ENCODE measurements at places on chromosomes 7 and 10.

DNA sequence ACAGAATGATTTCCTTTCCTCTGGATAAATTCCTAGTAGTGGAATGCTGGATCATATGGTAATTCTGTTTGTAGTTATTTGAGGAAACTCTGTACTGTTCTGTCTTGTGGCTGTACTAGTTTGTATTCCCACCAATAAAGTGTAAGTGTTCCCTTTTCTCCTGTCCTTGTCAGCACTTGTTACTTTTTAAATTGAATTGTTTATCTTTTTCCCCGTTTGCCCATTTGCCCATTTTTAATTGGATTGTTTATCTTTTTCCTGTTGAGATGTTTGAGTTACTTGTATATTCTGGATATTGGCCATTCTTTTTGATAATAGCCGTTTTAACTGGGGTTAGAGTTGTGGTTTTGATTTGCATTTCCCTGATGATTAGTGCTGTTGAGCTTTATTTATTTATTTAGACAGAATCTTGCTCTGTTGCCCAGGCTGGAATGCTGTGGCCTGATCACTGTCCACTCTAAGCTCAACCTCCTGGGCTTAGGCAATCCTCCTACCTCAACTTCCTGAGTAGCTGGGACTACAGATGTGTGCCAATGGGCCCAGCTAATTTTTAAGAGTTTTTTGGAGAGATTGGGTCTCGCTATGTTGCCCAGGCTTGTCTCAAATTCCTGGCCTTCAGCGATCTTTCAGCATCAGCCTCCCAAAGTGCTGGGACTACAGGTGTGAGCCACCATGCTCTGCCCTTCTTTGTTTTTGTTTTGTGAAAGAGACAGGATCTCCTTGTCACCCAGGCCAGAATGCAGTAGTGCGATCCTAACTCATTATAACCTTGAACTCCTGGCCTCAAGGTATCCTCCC is 23.0 kb downstream of the BMPR1A start:
- DNase-seq = no peak

GRCh38 chr10:99370993-99371392 is 41.8 kb downstream of the CNNM1 start:
- DNase-seq = no peak

- no peak for DNase-seq
Observed at GRCh38 chr10:96417441-96417840, 58.6 kb upstream of the OPALIN start.

- no peak for DNase-seq
Observed at GRCh38 chr7:125599387-125599786, 669.8 kb upstream of the POT1 start.

- no peak for DNase-seq
Observed at GRCh38 chr7:26897928-26898327, 33.5 kb upstream of the SKAP2 start.

GRCh38 chr10:5040781-5041470 is 37.3 kb upstream of the AKR1C2 start:
- no peak for DNase-seq

GRCh38 chr7:14381936-14382335 is 392.5 kb upstream of the ETV1 start:
- DNase-seq = no peak

GRCh38 chr7:41847151-41847550 is 144.3 kb upstream of the INHBA start:
- no peak for DNase-seq

- DNase-seq = no peak
Observed at GRCh38 chr7:285731-286130, 4.2 kb upstream of the FOXL3 start.

DNA sequence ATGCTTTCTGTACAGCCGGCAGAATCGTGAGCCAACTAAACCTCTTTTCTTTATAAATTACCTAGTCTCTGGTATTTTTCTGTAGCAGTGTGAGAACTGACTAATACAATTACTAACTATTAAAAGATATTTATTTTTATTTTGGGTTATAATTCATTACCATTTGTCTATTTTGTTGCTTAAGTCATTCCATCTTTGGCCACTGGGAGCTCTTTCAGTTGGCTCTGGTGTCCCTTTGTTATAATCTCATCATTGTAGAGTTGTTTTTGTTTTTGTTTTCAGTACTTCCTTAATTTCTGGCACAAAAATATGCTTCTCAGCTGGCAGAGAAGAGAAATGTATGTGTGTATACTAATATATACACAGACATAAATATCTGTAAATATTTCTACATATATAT is 807.9 kb upstream of the MBL2 start:
- no peak for DNase-seq

GRCh38 chr10:1166101-1166827 is 110.1 kb downstream of the WDR37 start:
- DNase-seq = no peak

DNA sequence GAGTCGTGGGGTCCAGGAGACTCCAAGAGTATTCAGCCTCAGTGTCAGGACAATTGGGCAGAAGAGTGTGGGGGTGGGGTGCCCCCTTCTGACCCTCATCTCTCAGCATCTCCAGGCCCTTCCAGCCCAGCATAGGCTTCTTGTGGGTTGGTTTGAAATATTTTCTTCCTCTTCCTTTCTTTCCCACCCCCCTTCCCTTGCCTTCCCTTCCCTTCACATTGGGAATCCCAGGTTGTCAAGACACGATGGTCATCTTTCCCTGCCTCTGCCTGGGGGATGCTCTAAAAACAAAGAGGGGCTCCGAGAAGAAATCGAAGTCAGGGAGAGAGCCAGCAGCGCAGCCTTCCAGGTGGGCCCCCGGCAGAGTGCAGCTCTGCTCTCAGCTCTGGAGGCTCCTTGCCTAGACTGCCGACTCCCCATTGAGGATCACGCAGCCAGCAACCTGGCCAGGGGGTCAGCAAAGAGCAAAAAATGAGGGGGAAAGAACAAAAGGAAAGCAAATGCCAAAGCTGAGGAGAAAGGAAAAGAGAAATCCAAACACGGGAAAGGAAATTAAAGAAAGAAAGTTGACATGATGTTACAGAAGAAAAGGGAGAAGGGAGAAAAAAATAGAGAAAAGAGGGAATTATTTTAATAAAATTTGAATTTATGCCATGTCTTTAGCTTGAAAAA is 1.5 kb downstream of the PAX2 start:
- DNase-seq = no peak

DNA sequence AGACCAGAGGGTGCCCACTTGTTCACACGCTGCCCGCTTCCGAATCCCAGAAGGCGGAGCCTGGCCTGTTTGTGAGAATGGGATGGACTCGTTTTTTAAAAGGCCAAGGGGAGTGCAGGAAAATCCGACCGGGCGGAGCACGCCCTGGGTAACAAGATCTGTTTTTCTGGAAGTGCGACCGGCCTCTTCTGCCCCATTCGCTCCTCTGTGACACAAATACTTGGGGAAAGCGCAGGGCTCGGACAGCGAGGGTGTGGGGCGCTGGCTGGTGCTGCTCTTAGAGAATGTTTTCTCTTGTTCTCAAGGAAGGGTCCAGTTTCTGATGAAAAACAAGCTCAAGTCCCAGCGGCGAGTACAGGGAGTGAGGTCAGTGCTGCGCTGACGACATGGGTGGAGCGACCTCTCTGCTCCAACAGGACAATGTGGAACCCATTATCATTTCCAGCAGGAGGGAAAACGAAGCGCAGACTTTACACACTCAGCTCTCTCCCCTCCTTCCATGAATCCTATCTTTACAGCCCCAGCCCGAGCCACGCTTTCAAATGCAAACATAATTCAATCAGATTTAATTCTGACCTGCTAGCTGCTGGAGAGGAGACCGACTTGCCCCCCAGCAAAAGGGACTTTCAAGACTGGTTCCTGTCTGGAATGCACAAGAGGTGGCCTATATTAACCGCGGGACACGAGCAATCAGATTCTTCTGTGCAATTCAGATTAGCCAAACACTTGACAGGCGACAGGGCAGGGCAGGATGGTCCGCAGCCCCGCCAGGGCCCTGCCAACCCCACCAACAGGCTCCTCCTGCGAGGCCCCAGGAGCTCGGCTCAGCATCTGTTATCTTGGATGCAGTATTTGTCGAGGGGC is 1.1 kb downstream of the RADIL start:
- peak; percentile 43 for DNase-seq

DNA sequence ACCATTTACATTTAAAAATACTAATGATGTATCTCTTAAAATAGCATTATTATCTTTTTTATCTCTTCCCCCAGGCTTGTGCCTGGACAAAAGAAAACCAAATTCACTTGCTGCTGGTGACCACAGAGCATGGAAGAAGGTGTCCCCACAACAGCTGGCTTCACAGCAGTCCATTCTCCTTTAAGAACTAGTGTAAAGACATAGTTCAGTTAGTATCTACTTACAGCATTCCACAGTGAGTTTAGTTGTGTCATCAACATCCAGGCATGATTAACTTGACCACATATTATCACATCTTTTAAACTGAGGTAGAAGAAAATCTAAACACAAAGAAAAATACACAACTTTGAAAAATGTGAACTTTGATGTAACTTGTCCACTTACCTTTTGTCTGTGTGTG is 55.0 kb downstream of the LRRC17 start:
- no peak for DNase-seq

DNA sequence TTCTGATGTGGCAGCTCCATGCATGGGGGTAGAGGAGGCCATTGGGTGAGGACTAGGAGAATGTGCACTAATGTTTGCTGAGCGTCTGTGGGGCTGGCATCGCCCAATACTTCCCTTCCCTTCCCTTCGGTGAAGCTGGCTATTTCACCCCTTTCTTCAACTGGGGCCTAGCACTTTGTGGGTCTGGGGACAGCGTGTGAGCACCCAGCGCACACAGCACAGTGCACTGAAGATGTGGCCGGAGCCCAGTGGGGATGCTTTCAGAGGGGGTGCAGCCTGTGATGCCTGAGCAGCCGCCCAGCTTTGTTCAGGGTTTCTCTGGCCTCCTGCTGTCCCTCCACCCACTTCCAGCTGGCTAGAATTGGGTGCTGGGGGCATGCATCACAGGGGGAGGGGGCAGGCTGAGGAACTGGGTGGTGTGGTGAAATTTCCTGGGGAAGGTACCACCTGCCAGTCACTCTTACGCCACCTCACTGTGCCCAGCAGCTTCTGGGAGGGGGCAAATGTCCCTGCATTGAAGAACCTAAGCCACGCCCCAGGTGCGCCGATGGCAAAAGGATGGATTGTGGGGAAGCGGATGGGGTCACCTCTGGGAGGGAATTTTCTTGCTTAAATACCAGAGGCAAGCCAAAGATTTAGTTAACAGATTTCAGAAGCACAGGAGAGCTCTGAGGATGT is 45.5 kb downstream of the CLEC2L start:
- DNase-seq = no peak

GRCh38 chr7:73892003-73892999 is 31.3 kb downstream of the TMEM270 start:
- no peak for DNase-seq

DNA sequence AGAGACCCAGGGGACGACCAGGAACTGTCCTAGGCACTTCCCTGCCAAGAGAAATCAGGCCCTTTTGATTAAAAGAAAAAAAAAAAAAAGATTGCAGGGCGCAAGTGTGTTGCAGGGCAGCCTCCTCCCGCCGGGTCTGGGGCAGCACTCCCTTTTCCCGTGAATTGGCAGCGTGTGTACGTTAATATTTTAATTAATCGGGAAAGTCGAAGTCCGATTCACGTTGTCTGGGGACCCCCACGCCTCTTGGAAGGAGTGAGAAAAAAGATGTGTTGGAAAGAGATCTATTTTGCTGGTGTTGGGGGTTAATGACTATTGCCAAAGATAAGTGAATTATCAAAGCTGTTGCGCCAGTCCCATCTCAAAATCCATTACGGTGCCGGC is 1.3 kb upstream of the EBF3 start:
- no peak for DNase-seq

DNA sequence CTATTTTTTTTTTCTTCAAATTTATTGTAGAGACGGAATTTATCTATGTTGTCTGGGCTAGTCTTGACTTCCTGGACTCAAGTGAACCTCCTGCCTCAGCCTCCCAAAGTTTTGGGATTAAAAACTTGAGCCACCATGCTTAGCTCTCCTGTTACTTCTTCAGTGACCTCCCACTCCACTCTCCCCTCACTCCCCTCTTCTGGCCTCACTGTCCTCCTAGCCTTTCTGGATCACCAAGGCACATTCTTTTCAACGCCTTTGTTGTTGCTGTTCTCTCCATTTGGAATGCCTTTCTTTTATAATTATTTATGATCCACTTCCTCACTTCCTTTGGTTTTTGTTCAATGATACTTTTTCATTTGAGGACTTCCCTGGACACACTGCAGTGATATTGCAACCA is 17.9 kb downstream of the PTPRZ1 start:
- DNase-seq = no peak

DNA sequence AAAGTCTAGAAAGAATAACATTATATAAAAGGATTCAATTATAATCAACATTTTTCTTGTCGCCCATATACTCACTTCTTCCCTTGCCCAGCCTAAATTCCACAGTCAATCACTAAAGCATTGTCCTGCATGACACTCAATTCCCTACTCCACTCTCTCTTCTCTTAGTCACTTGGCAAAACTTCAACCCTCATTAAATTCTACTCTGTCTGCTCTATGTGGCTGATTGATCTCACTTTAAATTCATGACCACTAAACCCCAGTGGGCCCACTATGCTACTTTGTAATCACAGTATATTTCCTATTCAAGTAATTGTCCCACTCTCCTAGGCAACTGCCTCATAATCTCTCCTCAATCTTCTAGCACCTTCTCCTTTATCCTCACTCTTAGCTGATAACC is 54.1 kb downstream of the MTERF1 start:
- no peak for DNase-seq

GRCh38 chr10:12121673-12122072 is 7.8 kb upstream of the SEC61A2 start:
- no peak for DNase-seq

GRCh38 chr7:99116144-99116543 is 27.8 kb downstream of the SMURF1 start:
- no peak for DNase-seq

DNA sequence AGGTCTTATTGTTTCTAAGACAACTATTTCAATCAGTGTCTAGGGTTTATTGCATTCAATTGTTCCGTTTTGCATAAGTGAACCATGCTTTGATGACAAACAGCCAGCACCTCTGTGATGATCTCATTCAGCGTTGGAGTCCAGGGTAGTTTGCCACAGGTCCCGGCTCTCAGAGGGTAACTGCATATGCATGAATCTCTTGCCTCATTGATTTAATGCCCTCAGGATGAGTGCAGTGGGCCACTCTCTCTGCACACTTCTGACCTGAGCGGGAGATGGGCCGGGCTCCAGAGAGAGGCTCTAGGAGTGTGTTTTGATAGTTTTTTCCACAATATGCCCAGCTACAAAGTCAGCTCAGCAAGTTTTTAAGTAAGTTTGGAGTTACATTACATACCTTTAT is 83.9 kb downstream of the HECW1 start:
- DNase-seq = no peak

- no peak for DNase-seq
Observed at GRCh38 chr7:98178762-98179490, 32.3 kb upstream of the BHLHA15 start.

- DNase-seq = no peak
Observed at GRCh38 chr10:125565046-125565445, 117.9 kb downstream of the TEX36 start.

Measured in amygdala (tissue), 56 donors.